NCI-H2171 (cell line): ENCODE measurements at places on chromosomes 7 and 10.

GRCh38 chr7:1540776-1541271 lies 10.3 kb downstream of the MAFK start:
- DNase-seq, result no peak

DNA sequence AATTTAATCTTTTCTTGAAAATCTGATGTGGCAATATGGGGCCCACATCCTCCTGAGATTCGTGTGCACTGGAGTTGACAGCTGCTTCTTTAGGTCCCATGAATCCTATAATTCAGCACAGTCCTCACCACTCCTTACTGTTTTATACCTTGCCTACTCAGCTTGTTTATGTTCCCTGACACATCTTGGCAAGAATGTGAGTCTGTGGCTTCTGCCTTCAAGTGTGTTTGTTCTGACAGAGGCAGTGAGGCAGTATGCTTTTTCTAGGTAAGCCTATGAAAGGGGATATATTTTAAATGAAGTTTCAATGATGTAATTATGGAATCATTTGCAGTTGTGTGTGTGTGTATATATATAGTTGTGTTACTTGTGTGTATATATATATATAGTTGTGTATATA lies 106.4 kb downstream of the AMPH start:
- no peak for DNase-seq

DNA sequence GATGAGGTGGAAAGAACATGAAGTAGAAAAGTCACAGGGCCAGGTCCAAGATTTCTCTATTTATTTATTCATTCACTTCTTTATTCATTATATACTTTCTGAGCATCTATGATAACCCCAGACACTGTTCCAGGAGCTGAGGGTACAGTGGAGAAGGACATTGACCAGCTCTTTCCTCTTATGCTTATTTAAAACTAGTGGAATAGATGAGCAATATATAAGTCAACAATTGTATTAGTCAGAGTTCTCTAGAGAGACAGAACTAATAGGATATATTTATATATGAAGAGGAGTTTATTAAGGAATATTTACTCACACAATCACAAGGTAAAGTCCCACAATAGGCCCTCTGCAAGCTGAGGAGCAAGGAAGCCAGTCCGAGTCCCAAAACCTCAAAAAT lies 15.0 kb upstream of the GPR37 start:
- no peak for DNase-seq

- no peak for DNase-seq
Observed at GRCh38 chr10:122327237-122328206, 47.0 kb upstream of the PLEKHA1 start.

GRCh38 chr7:99713995-99714570 lies 20.9 kb downstream of the CYP3A7 start:
- DNase-seq, result no peak

DNA sequence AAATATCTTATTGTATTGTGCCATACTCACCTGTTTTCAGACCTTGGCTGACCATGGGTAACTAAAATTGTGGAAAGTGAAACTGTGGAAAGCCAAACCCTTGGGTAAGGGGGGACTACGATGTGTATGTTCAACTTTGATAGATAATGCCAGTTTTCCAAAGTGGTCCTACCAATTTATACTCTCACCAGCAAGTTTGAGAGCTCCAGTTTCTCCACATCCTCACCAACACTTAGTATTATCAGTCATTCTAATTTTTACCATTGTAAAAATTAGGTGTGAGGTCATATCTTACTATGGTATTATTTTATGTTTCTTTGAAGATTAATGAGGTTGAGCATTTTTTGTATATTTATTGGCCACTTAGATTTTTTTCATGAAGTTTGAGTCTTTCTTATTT lies 346.9 kb upstream of the PODXL start:
- DNase-seq, result no peak

GRCh38 chr7:93043385-93043985 lies 74.3 kb downstream of the SAMD9 start:
- DNase-seq, result no peak

GRCh38 chr7:18212758-18213157 lies 185.1 kb upstream of the PRPS1L1 start:
- DNase-seq, result peak; percentile 18

- no peak for DNase-seq
Observed at GRCh38 chr7:129228633-129229032, 3.8 kb downstream of the AHCYL2 start.

GRCh38 chr7:2165610-2166594 lies 66.8 kb downstream of the MAD1L1 start:
- DNase-seq, result no peak

DNA sequence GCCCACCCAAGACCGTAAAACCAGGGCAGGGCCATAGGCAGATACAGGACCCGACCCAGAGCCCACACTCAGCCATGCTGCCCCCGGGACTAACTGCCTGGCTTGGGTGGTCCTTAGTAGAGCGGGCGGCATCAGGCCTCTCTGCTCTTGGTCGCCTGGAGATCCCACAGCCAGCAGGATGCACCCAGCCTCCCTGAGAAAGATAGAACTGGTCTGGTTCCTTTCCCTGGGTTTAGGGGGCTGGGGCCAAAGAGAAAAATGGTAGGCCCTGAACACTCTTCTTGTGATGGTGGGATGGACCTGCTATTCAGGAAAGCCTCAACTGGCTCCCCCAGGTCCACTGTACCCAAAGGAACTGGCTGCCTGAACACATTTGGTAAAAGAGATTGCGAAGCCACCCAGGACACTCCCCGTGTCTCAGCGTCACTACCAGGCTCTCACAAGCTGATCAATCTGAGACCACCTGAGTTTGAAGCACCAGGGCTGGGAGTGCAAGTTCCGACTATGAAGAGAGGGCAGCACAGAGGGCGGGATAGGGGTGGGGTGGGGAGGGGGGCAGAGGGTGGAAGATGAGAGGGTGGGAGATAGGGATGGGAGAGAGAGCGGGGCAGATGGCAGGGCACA lies 591.5 kb downstream of the DNAJB6 start:
- DNase-seq, result no peak

GRCh38 chr10:67935223-67935622 lies 50.8 kb downstream of the SIRT1 start:
- no peak for DNase-seq

GRCh38 chr10:67487199-67487598 lies 208.8 kb downstream of the CTNNA3 start:
- DNase-seq, result no peak

DNA sequence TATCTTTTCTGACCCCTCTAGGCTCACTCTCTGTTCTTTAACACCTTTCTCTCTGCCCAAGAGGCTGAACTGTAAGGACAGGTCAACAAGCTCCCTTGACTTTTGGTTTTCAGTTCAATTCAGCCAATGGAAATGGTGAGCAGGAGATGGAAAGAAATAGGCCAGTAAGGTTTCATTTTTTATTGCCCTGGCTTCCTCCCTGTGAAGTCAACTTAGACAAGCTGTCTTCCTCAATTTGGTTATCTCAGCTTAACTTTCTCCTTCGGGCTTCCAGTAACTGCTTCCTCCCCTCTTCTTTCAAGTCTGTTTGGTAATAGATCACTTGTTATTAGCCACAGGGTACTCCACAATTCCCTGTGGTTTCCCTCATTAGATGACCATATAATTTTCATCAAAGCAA lies 19.7 kb downstream of the LIPK start:
- DNase-seq, result no peak

- no peak for DNase-seq
Observed at GRCh38 chr7:134483296-134483695, 24.4 kb upstream of the AKR1B1 start.

DNA sequence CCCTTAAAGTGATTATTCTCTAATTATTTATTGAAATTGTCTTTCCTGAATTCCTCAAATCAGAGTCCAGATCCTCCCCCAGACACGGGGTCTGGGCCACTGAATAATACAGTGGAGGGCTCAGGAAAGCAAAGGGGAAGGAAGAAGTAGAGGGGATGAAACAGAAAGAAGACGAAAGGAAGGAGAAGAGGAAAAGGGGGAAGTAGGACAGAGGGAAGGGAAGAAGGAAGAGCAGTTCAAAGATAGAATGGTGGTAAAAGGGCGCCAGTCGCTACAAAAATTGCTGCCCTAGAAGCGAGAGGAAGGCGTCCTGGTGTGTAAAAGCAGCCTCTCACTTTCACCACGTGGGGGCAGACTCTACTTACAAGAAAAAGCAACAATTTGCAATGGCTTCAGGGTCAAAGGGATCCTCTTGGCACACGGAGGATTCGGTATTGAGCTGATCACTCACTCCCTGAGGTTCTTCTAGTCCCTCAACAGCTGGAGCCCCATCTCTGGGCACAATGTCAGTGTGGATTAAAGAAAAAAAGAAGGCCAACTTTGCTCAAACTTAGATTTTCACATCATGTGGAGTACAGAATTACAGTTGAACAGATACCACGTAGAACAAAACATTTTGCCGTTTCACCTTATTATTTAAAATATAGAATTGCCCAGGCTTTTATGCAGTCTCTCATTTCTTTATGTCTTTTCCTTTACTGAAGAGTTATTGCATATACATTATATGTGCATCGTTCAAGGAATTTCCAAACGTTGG lies 31.4 kb upstream of the NPVF start:
- DNase-seq, result peak; percentile 53

DNA sequence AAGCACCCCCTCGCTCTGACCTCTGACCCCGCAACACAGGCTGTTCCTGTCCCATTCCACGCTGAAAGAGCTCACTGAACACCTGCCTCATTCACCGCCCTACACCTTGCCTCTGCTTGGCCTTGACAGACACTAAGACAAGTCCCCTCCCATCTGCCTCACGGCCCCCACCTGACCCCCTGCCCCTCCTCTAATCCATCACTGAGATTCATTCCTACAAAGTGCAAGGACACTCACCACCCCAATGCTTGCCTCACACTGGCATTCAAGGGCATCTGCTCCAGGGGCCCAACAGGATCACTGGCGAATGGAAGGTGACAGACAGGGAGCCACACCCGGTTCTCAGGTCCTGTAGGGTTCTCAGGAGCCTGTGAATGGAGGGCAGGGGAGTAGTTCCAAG lies 68.1 kb upstream of the NANOS1 start:
- DNase-seq, result no peak

- DNase-seq, result no peak
Observed at GRCh38 chr7:66679633-66680244, 51.1 kb downstream of the KCTD7 start.

DNA sequence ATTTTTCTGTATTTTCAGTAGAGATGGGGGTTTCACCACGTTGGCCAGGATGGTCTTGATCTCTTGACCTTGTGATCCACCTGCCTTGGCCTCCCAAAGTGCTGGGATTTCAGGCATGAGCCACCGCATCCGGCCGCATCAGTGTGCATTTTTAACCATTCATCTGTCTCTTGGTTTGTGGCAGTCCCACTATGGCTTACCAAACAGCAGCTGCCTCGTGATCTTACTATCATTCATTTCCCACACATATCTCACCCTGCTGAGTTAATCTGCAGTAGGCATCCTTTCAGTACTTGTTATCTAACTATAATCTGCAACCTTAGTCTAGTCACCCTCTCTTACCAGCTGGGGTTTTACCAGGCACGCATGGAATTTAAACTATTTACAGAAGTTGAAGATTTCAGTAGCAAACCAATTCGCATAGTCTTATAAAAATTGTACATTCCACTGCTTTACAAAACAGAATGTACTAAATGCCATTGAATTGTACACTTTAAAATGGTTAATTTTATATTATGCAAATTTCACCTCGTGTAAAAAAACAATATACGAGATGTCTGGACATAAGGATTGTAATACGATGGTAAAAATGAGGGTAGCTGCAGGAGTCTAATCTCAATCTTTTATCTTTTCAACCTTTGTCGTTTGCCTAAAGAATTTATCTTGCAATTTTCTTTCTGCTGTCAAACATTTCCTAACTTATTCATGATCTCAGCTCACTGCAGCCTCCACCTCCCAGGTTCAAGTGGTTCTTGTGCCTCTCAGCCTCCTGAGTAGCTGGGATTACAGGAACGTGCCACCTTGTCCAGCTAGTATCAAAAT lies 4.6 kb upstream of the TBC1D12 start:
- DNase-seq, result no peak

DNA sequence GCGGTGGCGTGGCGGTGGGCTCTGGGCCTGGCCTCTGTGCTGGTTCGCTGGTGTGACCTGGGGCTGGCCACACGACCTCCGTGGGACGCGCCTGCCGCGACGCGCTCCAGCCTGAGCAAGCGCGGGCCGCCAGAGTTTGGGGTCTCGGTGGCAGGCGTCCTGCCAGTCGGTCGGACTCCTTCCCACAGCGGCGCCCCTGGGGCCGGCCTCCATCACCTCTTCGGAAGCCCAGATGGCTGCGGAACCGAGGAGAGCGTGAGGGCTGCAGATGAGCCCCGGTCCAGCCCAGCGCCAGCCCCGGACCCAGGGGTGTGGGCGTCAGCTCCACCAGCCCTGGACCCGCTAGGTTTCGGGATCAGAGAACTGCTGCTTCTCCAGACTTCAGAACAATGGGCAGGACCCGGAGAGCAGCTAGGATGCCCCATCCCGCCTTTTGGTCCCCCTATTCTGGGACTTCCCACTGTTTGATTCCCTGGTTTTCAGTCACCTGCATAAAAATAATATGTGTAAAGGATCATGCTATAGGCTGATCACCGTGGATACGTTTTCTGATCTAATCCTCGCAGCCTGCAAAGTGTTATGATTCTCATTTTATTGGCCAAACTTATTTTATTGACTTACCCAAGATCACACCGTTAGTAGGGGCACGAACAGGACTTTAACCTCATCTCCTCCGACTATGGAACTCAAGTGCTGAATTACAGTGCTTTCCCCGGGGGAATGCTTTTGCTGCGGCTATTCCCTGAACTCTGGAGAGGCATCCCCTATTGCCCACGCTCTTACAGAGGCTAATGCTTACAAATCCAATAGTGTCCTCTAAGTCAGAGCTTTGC lies 2.8 kb downstream of the CYP26C1 start:
- no peak for DNase-seq

DNA sequence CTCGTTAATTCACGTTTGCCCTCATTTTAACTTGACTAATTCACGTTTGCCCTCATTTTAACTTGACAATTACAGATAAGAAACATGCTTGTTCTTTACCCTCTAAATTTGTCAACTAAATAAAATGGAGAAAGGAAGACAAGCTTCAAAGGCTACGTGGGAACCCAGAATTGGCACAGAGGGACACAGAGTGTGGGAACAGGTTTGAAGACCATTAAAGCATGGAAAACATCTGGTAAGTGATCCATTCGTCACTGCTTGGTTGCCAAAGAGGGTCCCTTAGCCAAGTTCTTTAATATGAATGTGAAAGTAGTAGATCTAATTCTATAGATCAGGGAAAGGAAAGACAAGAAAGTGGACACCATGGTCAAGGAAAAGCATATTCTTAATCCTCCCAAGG lies 57.2 kb downstream of the ITIH5 start:
- DNase-seq, result no peak

DNA sequence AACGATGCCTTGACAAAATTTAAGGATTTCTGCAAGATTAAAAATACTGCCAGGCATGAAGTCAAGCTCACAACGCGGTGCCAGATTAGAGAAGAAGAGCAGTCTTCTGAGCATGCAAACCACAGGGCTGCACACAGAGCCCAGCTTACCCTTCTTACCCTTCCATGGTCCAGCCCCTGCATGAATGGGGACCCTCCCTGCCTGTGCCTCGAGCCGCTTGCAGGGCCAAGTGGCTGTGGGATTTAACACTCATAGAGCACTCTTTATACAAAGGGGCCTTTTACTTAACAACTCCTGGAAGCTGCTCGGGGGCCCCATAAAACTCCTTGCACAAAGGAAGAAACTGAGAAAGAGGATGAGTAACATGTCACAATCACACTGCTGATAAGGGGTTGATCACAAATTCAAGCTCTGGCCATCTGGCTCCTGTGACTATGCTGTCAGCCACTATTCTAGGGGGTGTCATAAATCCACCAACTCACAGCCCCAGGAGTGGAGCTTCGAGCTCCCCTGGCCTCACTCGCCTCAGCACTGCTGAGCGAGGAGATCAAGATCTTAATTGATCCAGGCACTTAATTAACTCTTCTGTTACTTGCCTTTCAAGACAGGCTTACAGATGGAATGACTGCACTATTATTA lies 514.8 kb downstream of the TNS3 start:
- no peak for DNase-seq

GRCh38 chr7:155213955-155214740 lies 83.5 kb upstream of the INSIG1 start:
- no peak for DNase-seq
